ENCODE measurements at places on chromosomes 1 and 21.

- DNase-seq = no peak
Observed at GRCh38 chr1:223249854-223250631, 107.0 kb upstream of the TLR5 start.

DNA sequence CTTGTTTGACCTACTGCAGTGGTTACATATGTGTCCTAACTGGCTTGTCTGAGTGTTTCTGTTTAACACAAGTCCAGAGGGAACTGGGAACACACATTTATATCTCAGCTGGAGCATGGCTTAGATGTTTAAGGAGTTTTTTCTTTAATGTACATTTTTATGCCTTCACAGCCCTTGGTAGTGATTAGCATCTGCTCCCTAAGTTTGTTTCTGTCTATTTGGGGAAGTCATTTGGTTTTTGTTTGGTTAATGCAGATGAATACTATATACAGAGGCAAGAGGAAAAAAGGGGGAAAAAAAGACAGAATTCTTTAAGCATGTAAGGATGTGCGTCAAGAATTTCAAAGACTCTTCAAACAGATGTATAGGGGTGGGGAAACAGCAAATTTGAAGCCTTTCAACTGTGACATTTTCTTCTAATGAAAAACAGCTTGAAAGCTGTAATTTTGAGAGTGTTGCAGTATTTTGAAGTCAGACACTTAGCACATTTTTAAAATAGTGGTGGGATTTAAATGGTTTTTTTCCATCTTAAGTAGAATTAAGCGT lies 15.4 kb downstream of the MACO1 start:
- DNase-seq = no peak

DNA sequence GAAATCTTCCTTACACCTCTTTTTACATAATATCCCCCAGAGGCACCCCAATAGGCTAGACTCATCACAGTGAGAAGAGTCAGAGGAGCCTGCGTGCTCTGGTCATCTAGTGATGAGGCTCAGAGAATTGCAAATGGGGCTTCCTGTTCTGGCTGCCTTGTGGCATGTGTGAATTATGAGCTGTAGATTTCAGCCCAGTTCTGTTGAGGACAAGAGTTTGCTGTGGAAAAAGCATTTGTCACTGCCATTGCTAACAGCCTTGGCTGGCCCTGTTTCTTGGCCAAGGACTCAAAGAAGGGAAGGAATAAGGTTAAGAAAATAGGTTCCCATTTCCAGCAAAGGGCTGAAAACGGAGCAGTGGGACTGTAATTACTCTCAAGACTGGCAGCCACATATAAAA lies 30.7 kb downstream of the MRAP start:
- no peak for DNase-seq

- no peak for DNase-seq
Observed at GRCh38 chr21:36773117-36773516, 74.2 kb downstream of the SIM2 start.

- no peak for DNase-seq
Observed at GRCh38 chr1:33399375-33399774, 31.5 kb downstream of the PHC2 start.

DNA sequence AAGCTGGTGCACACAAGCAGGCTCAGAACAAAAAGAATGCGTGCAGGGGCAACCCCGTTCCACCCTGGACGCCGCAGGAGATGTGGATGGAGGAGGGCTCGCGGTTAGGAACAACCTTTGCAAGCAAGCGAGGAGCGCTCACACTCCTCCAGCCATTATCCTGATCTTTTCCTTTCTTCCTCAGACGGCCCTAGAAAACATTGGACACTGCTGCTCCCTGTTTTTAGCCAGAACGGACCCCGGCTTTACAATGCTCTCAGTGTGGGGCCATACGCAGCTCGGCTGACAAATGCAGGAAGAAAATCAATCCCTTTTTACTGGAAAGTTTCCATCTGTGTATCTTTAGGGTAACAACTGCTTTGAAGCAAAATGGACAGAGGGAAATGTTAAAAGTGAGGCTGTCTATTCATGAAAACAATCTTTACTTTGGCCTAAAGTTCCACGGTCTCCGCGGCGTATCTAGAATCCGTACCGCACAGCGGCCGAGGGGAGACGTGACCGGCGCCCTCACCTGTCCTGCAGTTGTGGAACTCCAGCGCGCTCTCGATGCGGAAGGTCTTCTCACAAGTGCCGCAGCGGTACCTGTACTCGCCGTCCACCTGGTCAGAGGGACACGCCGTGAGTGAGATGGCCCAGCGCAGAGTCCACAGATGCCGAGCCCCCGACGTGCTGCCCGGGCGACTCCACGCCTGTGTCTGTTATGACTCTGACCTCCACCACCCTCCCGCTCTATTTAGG lies 44.0 kb downstream of the PRDM15 start:
- no peak for DNase-seq

DNA sequence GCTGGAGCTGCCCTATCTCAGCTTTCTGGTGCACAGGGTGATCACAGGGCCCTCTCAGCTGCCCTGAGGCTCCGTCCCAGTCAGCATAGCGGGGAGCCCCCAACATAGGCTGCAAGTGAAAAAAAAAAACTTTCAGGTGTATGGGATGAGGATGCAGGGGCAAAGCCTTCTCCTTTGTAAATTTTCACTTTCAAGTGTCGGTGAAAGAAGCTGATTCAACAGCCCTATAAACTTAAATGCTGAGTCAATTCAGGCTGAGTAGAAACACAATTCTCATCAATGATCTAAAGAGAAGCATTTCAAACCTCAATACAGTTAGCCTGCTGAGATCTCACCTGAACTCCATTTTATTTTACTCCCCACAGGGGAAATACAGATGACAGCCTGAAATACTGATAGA lies 171.2 kb downstream of the SEC16B start:
- DNase-seq = no peak

- no peak for DNase-seq
Observed at GRCh38 chr1:64038119-64038518, 165.3 kb upstream of the UBE2U start.

DNA sequence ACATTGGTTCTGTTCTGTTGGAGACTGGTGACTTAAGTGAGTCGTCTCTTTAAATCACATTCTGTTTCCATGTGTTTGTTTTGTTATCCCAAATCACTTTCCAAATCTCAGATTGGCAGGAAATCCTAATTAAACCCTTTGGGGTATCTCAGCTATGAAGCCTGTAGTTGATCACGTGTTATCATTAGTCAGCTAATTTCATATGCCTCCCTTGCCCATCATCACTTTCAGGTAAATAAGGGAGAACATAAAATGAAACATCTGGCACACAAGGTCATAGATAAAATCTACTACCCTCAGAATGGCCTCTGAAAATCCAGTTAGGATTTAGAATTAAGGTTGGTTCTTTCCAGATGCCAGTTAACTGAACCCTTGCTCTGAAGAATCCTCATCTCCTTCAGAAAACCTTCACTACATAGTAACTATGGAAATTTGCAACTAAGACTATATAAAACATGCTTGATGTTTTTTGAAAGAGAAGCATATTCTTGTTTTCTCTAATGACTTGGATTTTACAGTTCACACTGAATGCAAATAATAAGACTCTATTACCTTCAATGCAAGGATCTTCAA lies 401.5 kb downstream of the DSCAM start:
- no peak for DNase-seq

DNA sequence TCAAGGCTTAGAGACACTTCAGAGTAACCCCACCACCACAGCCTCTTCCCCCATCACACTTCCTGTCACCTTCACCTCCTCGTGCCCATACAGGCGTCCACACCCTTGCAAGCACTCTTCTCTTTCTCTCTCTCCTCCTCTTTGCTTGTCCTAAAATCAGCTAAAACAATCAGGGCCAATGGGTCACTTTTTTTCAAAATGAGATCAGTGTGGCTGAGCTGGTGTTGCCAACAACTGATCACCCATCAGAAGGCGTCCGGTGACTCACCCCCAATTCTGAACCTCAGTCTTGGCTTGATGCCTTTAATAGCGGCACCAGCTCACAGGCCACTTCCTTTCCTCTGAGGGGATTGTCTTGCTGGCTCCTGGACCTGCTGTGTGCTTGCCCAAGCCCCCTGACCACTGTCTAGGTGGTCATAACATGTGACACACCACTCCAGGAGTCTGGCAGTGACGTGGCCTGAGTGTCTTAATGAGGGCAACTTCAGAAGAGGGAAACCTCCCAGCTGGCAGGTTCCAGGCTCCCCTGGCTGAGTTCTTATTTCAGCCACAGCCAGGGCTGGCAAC lies 1.6 kb downstream of the DRAXIN start:
- no peak for DNase-seq

DNA sequence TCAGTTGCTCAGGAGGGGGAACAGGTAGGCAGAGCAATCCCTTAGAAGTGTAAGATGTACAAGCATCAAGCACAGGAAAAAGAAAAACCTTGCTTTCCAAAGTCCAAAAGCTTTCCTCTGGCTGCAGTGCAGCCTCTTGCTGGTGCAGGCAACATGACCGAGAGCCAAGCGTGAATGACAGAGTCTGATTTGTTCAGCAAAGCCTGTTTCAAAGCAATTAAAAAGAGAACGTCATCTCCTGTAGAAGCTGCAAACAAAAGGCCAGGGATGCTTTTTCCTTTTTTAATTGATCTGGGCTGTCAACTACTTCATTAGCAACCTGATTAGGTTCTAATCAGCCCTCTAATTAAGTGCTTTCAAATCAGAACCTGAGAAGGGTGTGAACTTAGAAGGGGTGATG lies 38.2 kb upstream of the PLA2G2C start:
- DNase-seq = no peak

- DNase-seq = no peak
Observed at GRCh38 chr1:26998429-26999300, 5.2 kb downstream of the TRNP1 start.

DNA sequence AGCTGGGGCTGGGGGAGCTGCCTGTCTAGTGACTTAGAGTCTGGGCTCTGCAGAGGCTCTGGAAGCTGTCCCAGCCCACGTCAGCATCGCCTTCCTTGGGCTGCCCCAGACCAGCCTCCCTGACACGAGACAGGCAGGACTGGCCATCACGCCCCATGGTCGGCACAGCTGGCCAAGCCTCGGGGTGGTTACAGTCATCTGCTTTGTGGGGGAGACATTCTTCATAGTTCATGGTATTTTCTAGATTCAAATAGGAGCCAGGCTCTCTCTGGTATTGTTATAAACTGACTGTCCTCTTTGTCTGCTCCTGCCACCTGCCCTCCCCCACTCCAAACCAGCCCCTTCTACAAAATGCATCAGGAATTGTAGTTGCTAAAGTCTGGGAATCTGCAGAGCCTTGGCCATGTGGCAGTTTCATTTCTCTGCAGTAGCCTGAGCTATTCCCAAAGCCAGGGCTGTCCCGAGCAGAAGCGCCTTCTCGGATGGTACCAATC lies 29.4 kb downstream of the OLFML2B start:
- no peak for DNase-seq

DNA sequence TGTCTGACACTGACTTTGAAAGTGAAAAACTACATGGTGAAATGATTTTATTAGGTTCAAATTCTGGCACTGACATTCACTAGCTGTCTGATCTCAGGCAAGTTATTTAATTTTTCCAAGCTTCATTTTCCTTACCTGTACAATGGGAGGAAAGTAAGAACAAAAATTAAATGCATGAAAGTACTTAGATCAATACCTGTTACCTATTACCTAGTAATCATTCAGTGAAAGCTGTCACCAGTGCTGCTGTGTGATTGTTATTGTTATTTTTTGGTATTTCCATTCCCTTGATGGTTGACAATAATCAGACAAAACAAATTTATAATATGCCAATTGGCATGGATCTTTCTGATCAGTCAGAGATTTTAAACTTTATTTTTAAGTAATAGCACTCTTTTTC lies 1.6 kb downstream of the C8A start:
- no peak for DNase-seq

DNA sequence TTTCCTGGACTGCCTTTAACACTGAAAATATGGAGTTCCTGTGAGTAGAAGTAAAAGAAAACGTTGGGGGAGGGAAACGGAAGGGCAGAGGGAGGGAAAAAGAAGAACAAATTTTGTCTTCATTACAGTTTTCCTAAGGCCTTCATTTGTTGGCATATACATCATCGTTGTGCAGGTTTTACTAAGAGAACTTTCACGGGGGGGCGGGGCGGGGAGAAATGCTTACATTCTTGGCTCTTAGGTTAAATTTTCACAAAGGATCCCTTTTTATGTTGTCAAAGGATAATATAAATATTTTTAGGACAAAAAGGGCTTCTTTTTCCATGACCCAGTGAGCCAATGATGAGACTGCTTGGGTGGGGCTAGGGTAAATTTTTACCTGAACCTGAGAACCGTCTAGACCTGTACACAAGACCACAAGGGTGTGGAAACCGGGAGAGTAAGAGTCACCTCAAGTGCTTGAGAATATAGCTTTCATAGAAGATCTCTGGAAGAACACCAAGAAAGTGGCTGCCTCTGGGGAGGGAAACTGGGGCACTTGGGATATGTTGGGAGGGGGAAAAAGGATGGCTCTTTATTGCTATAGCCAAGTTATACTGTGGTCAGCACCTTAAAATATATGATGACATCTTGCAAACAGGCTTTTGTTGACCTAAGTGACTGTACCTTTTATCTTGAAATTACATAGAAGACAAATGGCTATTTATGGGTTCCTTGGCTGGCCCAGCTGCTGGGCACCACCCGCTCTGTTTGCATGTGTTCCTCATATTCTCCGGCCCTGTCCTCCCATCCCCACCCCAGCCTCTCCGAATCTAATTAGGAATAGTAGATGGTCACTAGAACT lies 2.0 kb upstream of the UTP25 start:
- DNase-seq = no peak

DNA sequence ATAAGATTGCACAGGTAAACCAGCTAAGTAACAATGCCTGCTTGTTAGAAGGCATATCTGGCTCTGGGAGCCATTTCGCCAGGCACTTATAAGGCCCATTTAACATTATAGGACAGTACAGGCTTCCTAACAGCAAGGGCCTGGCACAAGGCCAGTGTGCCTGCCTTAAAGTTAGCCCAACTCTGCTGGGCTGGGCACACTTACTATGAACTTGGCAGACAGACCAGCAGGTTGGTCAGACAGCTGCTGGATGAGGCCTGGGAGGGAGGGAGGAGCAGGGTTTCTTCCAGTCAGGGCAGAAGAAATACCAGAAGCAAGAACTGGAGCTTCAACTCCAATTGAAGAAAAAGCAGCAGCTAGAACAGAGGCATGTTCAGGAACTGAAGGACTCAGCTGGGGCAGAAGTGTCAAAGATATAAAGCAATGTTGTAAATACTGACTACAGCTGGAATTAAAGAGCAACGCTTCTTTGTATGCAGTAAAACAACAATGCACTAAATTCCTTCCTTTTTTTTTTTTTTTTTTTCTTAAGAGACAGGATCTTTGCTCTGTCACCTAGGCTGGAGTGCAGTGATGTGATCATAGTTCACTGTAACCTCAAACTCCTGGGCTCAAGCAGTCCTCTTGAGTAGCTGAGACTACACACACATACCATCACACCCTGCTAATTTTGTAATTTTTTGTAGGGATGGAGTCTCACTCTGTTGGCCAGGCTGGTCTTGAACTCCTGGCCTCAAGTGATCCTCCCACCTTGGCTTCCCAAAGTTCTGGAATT lies 4.9 kb downstream of the CACHD1 start:
- no peak for DNase-seq

- DNase-seq = no peak
Observed at GRCh38 chr1:207858281-207858680, 52.6 kb downstream of the CD34 start.

DNA sequence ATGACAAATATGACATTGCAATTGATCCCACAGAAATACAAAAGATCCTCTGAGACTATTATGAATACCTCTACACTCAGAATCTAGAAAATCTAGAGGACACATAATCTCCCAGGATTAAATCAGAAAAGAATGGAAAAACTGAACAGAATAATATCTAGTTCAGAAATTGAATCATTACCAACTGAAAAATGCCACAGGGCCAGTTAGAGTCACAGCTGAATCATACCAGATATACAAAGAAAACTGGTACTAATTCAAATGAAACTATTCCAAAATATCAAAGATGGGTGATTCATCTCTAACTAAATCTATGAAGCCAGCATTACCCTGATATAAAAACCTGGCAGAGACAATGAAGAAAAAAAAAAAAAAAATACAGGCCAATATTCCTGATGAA lies 149.3 kb downstream of the BRINP3 start:
- no peak for DNase-seq
